ENCODE measurements at places on chromosomes 1 and 21. TPM values are rescaled to one million over a fixed set of nuclear protein-coding genes. Genes with fewer than 3 reads are reported as not detected.

- no peak for DNase-seq
Observed at GRCh38 chr1:23798662-23799142, 1.9 kb downstream of the GALE start.

GRCh38 chr1:43007377-43008114 lies 48.9 kb upstream of the SLC2A1 start:
- no peak for DNase-seq

DNA sequence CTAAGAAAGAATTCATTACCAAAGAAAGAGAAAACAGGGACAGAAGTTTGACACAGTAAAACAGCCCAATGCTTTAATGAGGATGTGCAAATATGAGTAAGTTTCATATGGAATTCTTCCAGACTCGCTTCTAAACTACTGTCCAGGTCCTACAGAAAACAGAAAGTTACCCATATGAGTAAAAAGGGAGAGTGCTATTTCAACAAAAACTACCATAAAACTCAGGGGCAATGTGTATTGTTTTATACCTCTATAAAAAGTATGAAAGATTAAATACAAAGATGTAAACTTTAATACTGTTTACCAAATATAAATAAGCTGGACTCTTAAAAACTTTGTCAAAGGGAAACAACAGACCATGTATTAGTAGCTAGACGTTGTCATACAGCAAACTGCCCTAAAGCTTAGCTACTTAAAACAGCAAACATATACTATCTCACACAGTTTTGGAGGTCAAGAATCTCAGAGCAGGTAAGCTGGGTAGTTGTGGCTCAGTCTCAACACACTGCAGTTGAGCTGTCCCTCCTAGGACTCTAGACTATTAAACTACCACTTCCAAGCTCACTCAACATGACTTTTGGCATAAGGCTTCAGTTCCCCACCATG lies 174.9 kb downstream of the COP1 start:
- DNase-seq = no peak

The TOMM40L gene
- 29.8 TPM for total RNA-seq

DNA sequence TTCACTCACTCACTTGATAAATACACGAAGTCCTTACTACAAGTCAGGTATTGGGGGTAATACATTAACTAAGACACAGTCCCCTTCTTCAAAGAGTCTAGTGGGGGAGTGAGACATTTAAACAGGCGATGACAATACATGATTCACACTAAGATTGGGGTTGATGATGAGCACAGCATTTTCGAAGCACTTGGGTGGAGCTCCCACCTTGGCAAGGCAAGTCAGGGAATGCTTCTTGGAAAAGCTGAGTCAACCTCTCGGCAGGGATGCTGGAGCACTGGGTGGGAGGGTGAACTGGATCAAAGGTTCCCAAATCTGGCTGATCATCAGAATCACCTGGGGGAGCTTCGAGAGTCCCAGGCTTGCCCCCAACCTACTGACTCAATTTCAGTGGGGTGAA lies 57.9 kb upstream of the ENAH start:
- DNase-seq = no peak

All from activated T-cell treated with anti-CD3 and anti-CD28 coated beads, Interleukin-2, amount 50 U/mL, for 4 hours (primary cell).